ENCODE measurements at places on chromosomes 13 and 19.
A peak's percentile ranks its signal among the peaks of the same experiment; 100 is the strongest.

- DNase-seq: no peak
Measured at GRCh38 chr13:114229506-114229905, 5.2 kb upstream of the CDC16 start.

GRCh38 chr13:114027046-114027715 lies 53.3 kb upstream of the C13orf46 start:
- DNase-seq: no peak

- DNase-seq: no peak
Measured at GRCh38 chr13:75356421-75356820, 125.5 kb downstream of the TBC1D4 start.

DNA sequence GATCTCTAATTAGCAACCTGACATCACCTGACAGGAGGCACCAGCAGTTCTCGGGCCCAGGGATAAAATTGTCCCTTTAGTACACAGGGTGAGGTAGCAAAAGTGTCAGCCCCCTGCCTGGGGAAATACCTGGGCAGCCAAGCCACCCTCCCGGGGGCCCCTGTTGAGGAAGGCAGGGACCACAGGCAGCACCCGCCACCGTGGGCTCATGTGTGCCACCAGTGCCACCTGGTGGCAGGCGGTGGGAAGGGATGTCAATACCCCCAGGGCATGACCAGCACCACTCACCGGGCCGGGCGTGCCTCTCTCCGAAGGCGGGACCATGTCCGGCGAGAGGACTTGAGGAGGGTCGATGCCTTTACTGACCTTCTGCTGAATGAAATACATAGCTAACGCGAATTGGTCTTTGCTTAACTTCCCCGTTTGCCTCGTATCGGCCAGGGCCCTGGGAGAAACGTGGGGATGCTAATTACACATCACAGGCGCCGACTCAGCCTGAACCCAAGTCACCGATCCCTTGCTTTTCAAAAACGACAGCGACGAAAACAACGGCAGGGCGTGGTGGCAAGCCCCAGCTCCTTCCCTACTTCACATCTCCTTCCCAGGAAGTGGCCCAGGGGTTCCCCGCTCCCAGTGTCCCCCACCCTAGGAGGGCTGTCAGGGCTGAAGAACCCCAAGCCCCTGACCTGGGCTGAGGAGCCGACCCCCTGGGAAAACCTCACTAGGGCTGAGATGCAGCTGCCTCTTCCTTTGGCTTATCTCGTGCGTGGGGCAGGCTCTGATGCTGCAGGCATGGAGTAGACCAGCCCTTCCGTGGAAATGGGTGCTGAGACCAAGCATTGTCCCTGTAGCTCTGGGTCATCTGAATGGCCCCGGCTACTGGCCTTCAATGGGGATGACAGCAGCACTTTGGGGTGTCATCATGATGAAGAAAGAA lies 53.8 kb downstream of the EPS15L1 start:
- peak; percentile 55 for DNase-seq

- no peak for DNase-seq
Measured at GRCh38 chr19:53704011-53704410, 72.2 kb downstream of the DPRX start.

- no peak for DNase-seq
Measured at GRCh38 chr19:16893686-16893989, 4.8 kb downstream of the F2RL3 start.

- no peak for DNase-seq
Measured at GRCh38 chr13:107441279-107441678, 774.1 kb downstream of the LIG4 start.

- DNase-seq: no peak
Measured at GRCh38 chr19:17883627-17884410, 12.1 kb downstream of the SLC5A5 start.

DNA sequence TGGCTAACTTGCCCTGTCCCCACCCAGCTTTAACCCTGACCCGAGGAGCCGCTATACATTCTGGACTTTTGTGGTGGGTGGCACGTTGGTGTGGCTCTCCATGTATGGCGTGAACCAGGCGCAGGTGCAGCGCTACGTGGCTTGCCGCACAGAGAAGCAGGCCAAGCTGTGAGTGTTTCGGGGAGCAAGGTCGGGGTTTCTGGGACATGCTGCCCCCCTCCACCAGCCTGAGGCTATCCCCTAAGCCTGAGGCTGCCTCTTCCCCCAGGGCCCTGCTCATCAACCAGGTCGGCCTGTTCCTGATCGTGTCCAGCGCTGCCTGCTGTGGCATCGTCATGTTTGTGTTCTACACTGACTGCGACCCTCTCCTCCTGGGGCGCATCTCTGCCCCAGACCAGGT lies 6.0 kb downstream of the SLC5A5 start:
- DNase-seq: no peak

- DNase-seq: no peak
Measured at GRCh38 chr13:33003458-33004019, 12.7 kb upstream of the KL start.
